ENCODE measurements at places on chromosomes 3 and 15.

GRCh38 chr3:186514296-186515002 is 29.7 kb downstream of the CRYGS start:
- DNase-seq = no peak

DNA sequence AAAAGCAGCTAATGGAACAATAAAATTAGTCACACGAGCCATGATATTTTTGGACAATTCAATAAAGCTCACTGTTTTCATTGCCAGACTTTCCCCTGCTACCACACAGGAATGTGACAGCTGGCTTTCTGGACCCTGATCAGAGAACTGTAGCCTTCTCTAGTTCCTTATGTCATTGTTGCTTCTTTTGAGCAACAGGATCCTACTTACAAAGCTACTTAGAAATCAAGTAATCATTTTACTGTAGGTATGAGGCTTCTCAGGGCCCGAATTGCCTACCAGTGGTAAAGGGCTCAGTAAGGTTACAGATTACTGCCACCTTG is 94.3 kb upstream of the AADACL2 start:
- DNase-seq = no peak

GRCh38 chr3:15205934-15206661 is at the start of gene CAPN7:
CAPN7 (plus strand) TSS chr3:15206246; CDS start chr3:15206496, 250 bp downstream.
- DNase-seq = no peak

GRCh38 chr15:48974882-48975281 is 11.2 kb upstream of the SHC4 start:
- no peak for DNase-seq

- DNase-seq = no peak
These were observed 40.5 kb downstream of the HES1 start for GRCh38 chr3:194176274-194176991.

- no peak for DNase-seq
These were observed 237.7 kb downstream of the SUCLG2 start for GRCh38 chr3:67416703-67417102.

GRCh38 chr15:80920271-80920699 is 69.3 kb downstream of the MESD start:
- DNase-seq = no peak

DNA sequence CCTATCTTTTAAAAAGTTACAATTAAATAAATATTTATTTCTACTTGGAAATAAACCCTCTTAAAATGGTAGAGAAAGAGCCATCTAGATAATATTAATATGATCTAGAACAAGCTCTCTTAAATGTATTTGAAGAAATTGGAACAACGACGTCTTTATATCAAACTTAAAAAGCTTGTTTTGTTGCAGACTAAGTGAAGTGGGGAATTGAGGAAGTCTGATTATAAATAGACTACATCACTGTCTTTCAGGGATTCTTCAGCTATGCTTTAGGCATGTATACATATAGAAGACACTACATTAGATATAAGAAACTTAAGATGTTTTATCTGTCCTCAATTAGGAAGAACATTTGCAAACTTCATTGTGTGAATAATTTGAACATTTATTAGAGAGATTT is 1.8 kb downstream of the BCHE start:
- DNase-seq = no peak

DNA sequence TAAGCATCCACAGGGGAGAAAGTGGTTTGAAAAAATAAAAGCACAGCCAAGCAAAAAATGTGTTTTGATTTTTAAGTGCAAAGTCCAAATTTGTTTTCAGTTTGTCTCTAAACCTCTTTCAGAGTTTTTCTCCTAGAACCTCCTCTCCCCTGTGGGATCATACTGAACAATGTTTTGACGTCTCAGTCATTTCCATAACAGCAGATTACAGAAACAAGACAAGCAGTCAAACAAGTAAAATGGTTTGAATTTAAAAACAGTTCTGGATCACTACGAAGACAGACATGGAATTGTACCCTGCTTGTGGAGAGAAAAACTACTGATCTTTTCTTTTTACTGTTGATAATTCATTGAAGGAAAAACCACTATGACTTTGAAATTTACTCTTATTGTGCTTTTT is 245.7 kb upstream of the CNTN4 start:
- no peak for DNase-seq

- no peak for DNase-seq
These were observed 206.7 kb downstream of the ZNF621 start for GRCh38 chr3:40731445-40731844.

- DNase-seq = no peak
These were observed 141.6 kb upstream of the SPRED1 start for GRCh38 chr15:38111070-38111469.

DNA sequence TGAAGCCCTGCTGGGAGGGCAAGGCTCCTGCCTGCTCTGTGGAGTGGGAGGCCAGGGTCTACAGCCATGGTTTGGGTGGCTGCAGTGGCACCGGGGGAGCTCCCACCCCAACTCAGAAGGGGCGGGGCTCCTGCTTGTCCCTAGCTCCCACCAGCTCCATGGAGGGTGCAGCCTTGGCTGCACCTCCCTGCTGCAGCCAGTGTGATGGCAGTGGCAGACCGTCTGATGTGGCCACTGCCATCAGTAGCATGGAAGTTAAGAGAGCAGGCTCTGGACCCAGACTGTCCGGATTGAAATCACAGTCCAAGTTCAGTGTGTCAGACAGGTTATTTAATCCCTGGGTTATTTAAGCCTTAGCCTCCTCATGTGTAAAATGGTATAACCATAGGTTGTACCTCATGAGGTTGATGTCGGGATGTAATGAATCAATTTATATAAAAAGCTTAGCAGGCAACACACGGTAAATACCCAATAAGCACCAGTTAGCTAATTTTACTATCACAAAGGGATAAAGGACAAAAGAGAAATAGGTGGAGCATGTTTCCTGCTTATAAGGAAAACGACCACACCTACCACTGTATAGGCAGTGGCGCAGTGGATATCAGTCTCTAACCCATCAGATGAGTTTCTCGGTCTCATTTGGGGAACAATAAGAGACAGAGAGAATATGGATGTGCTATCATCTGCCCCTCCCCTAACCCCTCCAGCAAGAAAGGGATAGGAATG is 13.1 kb upstream of the NR1I2 start:
- no peak for DNase-seq

- DNase-seq = no peak
These were observed 93.7 kb downstream of the ABI3BP start for GRCh38 chr3:100899440-100900091.

DNA sequence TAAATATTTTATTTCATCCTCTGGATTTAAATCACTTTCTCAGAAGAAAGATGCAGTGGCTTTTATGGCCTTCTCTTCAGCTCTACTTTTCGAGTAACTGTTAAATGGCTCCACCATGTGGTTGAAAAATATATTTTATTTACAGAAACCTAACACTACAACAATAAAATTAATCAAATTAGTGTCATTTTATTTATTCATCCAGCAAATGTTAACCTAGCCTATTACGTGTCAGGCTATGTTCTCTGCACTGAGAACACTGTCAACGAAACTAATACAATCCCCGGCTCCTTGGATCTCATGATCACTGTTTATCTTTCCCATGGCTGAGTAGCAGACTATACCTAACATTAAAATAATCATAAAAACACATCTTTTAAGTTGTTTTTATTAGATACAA is 148.0 kb upstream of the OSTN start:
- DNase-seq = peak; percentile 18

All from COR-L47 (cell line).